CMK (cell line): ENCODE measurements at places on chromosomes 7 and 10.

DNA sequence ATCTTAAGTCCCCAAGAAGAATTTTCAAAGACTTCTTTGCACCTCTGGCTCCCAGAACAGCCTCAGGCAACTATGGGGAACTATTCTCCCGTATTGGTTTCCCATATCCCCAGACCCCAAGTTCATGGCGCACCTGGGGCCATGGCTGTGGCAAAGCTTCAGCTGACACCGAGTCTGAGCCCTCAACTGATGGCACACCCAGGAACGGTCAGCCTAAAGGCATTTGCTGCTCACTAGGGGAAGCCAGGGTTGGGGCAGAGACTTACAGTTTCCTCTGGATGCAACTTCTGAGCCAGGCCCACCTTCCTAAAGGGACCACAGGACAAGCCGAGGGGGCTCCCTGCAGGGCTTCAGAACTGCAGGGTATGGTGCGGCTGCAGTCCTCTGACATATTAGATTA is 13.7 kb upstream of the CPA1 start:
- no peak for DNase-seq

DNA sequence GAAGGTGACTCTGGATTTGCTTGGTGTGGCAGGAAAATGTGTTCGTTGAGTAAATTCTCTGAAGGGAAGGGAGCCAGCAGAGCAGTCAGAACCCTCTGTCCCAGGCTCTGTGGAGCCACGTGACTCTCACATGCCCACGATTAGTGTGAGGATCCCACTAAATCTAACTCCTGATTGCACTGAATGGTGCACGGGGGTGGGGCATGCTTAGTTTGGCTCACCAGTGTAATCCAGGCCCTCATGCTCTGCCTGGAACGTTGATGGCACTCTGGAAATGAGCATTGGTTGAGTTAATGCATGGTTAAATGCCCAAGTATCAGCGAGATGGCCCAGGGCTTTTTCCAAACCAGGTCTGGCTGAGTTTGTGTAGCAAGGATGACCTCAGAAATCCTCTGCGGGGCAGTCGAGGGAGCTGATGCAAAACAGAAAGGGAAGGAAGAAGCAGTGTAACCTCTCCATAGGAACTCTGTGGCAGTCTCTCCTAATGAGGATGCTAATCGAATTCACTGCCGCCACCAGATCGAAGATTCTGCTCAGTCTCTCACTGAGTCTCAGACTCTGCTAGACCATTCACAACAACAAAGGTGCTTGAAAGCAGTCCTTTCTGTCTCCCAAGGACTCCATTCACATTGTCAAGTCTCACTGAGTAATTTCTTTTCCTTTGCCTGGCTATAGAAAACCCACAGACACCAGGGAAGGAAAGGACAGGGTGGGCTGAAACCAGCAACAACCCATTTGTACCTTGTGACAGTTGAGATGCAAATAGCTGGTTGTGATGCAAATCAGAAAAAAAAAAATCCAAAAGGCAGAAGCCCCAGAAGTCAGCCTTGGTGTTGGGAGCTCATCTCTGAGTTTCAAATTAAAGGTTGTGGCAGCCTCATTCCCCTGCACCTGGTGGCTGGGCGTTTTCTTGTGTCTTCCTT is 98.1 kb downstream of the C10orf105 start:
- DNase-seq: no peak

GRCh38 chr10:2023687-2024086 is 286.4 kb upstream of the ADARB2 start:
- DNase-seq: no peak

GRCh38 chr7:71851776-71852498 is 560.2 kb downstream of the CALN1 start:
- no peak for DNase-seq

DNA sequence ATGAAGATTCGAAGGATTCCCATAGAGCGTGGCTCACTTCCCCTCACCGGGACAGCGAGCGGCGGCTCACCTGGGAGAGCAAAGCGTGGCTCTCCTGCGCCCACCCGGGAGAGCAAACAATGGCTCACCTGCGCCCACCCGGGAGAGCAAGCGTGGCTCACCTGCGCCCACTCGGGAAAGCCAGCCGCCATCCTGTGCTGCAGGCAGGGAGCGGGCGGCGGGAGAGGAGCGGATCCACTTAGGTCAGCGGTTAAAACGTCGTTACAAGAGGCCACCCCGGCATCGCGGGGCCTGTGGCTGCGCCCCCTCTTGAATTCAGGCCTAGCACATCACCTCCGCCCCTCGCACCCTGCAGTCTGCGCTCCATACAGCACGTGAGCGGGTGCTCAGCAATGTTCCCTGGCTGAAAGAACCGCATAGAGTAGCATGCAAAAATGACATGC is 461 bp upstream of the FIGNL1 start:
- no peak for DNase-seq

GRCh38 chr7:50264908-50265307 is 39.6 kb upstream of the IKZF1 start:
- no peak for DNase-seq

- DNase-seq: no peak
These were observed 163.3 kb downstream of the IPMK start for GRCh38 chr10:58104351-58104751.
